Vagina (tissue), 2 donors: ENCODE measurements at places on chromosomes 16 and 17.

DNA sequence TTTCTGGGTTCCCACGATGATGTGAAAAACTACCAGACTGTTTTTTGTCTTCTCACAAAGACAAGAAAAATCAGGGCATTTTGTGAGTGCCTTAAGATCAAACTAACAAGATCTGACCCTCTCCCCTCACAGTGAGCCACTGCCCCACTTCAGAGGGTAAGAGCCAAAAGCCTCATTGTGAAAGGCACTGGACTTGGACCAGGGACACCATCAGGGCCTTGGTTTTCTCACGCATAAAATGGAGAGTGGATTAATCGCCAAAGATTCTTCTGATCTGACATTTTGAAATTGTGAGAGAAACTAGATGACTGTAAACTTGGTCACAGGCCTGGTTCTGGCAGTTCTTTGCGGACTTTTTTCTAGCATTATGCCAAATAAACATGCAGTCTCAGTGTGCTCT lies 21.0 kb upstream of the ENDOV start:
- DNase-seq: no peak

DNA sequence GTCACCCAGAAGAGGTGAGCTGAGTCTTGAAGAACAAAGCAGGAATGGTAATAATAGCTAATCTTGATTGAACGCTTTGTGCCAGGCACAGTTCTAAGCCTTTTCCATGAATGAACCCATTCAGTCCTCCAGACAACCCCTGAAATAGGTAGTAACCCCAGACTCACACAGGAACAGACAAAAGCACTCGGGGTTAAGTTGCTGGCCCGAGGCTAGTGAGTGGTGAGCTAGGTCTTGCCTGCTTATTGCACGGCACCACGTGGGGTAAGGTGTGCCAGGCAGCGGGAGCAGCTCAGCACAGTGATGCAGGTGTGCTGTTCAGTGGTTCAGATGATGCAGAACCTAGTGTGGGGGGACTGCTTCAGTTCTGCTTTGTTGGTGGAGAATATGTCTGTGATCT lies 181.6 kb downstream of the RAB11FIP4 start:
- no peak for DNase-seq

DNA sequence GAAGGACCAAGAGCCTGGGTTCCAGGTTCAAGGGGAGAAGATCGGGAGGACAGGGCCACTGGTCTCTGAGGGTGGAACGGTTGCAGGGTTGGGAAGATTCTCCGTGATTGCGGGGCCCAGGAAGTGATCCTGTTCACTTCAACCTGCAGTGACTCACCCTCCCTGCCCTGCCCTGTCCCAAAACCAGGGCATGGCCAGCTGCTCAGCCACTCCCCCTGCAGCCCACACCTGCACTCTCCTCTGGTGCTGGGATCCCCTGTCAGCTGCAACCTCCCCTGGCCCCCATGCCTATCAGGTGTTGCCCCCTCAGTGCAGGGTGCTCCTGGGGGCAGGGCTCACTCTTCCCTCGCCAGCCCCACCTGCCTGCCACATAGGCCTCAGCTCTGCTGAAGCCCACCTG lies 1.1 kb downstream of the RUNDC3A start:
- no peak for DNase-seq

DNA sequence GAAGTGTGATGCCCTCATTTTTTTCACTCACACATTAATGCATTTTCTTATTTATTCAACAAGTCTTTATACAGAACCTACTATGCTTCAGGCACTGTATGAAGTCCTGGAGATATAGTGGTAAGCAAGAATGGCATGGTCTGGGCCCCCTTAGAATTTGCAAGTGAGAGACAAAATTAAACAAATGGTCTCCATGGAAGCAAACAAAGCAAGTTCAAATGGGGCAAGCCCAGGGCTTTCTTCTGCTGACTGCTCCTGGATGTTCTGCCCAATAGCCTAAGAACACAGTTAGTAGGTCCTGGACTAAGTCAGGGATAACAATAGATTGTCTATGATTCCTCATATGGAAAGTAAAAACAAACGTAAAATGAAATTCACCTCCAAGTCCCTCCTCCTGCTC lies 31.3 kb upstream of the DDX52 start:
- no peak for DNase-seq

GRCh38 chr17:73663614-73664013 lies 19.4 kb upstream of the SDK2 start:
- DNase-seq: no peak

- DNase-seq: no peak
These were observed 9.9 kb downstream of the DNASE1 start for GRCh38 chr16:3664187-3664896.

GRCh38 chr17:82314727-82315605 lies 2.4 kb downstream of the CD7 start:
- no peak for DNase-seq

- DNase-seq: no peak
These were observed 1.8 kb downstream of the ZBTB4 start for GRCh38 chr17:7477392-7478275.

DNA sequence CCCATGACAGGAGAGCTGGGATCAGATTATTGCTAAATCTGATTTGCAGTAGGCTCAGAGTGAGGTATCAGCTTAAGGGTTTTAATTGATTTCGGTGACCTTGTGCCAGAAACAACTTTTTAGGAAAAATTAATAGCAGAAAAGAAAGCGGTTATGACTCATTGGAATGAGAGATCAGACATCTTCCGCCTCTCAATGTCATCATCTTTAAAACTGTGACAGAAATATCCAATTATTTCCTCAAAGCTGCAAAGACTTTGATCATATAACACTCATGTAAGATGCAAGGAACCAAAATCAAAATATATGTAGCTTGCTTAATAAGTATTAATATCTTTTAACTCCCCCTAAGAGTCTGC lies 190.1 kb upstream of the FOXF1 start:
- DNase-seq: no peak

- peak; percentile 70 for DNase-seq
These were observed 919 bp downstream of the N4BP1 start for GRCh38 chr16:48608871-48609651.

DNA sequence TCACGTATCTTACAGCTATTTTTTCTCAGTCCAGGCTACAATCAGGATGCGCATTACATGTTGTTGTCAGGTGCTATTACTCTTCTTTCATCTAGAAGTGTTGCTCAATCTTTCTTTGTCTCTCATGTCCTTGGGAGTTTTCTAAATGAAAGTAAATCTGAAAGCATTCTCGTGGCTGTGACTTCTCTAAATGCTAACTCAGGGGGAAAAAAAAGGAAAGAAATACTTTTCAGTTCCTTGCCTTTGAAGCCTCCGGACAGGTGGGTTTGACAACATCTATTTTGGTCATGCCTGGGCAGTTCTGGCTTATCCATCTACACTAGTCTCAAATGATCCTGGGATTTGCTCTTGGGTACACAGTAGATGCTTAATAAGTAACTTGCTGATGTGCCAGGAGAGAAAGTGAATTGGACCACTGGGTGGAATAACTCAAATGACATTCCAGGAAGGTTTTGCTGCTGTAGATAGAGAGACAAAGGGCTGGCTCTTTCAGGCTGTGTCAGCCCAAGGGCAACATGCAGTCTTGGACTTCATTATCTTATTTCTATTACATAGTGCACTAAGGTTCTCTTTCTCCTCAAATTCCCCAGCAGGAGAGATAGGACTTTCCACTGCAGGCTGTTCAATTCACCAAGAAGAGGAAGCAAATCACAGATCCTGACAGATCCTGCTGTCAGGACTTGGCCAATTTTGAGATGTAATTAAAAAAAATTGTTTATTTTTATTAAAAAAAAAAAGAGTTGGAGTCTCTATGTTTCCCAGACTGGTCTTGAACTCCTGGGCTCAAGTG lies 63.6 kb upstream of the NFAT5 start:
- no peak for DNase-seq

- DNase-seq: no peak
These were observed 206.5 kb upstream of the CDH5 start for GRCh38 chr16:66159987-66160386.

DNA sequence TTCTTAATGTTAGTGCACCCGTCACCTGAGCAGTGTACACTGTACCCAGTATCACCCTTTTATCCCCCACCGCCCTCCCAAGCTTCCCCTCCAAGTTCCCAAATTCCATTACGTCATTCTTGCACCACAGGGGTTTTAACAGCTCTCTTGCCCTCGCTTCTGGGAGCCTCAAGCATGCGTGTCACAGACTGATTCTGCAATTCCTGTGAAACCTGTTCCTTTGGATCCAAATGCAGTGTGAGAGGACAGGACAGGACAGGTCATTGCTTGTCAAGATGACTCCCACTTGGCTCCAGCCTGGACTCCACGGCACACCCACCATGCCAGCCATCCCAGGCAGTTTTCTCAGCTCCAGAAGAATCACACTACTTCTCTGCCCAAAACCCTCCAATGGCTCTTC lies 44.1 kb downstream of the CYB5D2 start:
- DNase-seq: peak; percentile 96

DNA sequence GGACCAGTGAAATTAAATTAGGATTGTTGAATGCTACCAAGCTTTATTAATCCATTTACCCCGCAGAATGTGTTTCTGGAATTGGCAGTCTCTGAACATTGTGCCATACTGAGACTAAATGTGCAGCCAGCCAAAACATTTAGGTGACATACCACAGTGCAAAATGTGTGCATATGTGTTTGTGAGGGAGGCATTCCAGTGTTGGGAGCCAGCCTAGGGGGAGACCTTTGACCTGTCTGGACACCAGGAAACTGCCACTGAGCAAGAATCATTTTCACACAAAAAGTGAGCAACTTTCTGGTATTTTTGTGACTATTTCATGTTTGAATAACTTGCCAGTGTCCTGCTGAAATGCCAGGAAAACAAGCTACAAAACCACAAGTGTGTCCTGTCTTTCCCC lies 64.7 kb upstream of the SLC12A3 start:
- DNase-seq: no peak

GRCh38 chr17:36881323-36881722 lies 56.0 kb upstream of the LHX1 start:
- DNase-seq: no peak

DNA sequence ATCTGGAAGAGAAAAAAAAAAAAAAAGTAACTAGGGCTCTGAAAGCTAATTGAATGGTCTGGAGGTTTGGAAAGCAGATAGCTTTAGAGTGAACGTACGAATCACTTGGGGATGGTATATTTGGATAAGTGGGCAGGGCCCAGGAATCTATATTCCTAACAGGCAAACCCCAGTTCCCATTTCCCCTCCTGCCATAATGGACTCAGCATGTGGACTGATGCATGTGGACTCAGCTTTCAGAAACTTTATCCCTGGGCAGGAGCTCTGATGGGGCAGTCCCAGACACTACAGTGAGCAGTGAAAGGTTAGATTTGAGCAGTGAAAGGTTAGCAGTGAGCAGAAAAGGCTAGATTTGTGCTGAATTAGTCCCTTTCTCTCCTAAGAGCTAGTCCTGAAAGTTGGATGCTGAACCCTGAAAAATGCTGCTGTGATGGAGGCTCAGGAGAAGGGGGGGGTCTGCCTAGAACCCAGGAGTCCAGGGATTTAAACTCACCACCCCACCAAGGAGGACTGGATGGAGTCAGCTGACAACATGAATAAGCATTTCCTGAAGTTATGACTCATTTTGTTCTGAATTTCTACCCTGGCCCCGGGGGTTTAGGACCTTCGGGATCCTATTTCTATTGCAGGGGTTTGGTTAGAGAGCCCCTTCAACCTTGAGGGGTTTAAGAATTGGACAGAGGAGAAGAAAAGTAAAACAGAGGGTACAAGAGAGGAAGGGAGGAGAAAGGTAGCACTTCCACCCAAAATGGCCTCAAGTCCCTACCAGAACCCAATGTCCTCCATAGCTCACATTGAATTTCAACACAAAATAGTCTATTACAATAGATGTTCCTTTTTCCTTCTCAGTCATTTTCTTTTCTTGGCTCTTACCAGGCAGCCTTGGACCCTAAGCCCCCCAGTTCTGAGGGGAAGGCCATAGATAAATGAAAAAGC lies 10.3 kb upstream of the FZD2 start:
- no peak for DNase-seq

- DNase-seq: peak; percentile 100
These were observed at the start of gene BAHCC1 for GRCh38 chr17:81394921-81395599. Gene BAHCC1, plus strand, starts transcription at chr17:81395457. Its CDS starts 4,283 bp downstream, at chr17:81399740.

- DNase-seq: no peak
These were observed 37.9 kb upstream of the METTL16 start for GRCh38 chr17:2549392-2550211.

GRCh38 chr17:48037036-48037837 lies at the start of gene COPZ2:
Gene COPZ2, minus strand, starts transcription at chr17:48037797. Its CDS starts 20 bp downstream, at chr17:48037777.
- DNase-seq: no peak
